ENCODE measurements at places on chromosomes 3 and 15. TPM values are rescaled to one million over a fixed set of nuclear protein-coding genes. Genes with fewer than 3 reads are reported as not detected.

GRCh38 chr15:51770902-51771301, 19.5 kb downstream of the TMOD2 start:
- no peak for DNase-seq

DNA sequence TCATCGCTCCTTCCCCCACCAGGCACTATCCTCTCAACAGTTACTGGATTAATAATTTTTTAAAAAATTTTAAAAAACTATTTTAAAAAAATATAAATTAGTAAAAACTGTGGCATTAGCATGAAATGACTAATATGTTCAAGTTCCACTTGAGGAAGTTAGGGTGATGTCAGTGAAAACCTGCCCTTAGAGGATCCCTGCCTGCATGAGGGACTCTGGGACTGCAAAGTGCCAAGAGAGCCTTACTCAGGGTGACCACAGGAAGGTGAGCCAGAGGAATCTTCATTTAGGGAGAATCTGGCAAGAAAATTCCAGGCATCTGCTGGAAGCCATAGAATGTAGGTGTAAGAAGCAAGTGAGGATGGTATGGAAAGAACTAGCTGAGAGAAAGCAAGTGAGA, 157.7 kb upstream of the BCL6 start:
- DNase-seq = no peak

DNA sequence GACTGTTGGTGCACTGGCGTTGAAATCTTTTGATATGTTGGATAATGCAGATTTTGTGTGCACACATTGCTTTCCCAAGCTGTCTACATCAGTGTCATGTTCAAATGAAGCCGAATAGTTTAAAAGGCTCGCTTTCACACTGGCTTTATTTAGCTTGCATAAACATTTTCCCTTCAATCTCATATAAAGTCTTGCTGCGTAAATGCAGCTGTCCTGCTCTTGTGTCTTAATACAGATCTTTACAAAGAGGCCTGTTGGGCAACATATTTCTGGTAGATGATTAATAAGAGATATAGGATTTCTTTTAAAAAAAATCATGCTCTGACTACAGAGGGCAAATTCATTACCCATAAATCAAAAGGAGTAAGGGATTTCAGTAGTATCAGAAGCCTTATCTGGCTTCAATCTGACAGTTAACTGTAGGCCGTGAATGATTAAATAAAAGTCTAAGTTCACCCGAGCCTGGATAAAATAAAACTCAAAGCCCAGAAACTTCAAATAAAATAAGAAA, 937.2 kb downstream of the FHIT start:
- no peak for DNase-seq

DNA sequence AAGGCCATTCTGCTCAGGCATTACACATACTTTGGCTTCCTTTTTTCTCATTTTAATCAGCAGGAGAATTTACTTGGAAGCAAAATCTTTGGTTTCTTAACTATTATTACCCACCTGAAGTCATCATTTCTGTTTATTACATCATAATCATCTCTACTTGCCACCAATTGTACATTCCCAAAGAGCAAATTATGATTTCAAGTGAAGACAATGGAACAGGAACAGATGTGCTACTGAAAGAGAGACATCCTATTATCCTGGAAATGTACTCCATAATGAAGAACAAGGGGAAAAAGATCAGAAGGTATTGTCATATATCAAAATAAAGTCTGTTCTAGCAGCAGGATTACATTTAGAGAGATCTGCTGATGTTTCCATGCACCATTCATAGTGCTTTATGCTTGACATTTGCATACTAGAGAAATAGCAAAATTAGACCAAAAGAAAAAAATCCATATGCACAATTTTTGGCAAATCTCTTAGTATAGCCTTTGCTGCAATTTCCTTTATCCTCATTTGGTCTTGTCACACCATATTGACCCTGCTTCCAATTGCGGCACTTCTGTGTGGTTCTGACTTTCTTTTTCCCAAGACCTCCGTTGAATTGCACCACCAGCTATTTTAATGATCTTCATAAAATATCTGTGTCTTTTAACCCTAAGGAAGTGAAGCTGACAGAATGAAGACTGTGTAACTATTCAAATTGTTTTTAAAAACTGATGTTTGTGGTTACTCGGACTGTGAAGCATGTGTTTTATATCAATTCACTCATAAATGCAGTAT, 683.8 kb downstream of the ZNF385D start:
- no peak for DNase-seq

The PLSCR2 gene
- 0.34 TPM for total RNA-seq
